Endodermal cell (in vitro differentiated cells): ENCODE measurements at places on chromosomes 7 and 10. TPM values are rescaled to one million over a fixed set of nuclear protein-coding genes. Genes with fewer than 3 reads are reported as not detected.

MPLKIP gene
- total RNA-seq: 32.6 to 53.5 TPM (median 49.1 TPM) in 3 replicates

LRRC18 gene
- total RNA-seq: not detected in 3 replicates

GRCh38 chr7:104175361-104175984 is 32.3 kb downstream of the ORC5 start:
- no peak for DNase-seq

GRCh38 chr7:128303643-128304042 is 40.1 kb downstream of the RBM28 start:
- DNase-seq: no peak

DNA sequence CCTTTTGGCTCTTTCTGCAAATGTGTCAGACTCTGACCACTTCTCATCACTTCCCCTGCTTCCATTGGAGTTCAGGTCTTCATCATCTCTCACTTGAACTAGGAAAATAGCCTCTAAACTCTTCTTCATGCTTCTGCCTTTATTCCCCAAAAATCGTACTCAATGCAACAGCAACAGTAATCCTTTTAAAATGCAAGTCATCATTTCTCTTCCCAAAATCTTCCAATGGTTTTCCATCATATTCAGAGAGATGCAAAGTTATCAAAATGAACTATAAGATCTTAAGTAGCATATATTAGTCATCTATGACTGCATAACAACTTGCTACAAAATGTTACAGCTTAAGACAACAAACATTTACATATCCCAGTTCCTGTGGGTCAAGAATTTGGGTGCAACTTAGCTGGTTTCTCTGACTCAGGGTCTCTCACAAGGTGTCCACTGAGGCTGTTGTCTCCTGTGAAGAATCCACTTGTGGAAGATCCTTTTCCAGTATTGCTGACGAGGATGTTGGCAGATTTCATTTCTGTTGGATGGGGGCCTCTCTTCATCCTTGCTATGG is 31.0 kb upstream of the ETV1 start:
- no peak for DNase-seq

DNA sequence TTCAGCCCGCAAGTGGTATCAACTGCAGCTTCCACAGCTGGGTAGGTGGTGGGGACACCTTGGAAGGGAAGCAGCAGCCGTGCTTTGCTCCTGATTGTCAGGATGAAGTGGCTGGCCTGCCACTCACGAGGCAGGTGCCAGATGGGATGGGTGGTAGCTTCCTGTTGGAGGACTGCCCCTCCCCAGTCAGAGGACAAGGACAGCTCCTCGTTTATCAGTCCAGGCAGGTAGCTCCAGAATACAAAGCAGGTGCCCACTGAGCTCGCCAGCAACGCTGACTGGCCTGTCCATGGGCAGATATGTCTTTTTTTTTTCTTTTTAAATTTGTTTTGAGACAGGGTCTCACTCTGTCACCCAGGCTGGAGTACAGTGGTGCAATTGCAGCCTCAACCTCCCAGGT is 431.3 kb downstream of the GALNT17 start:
- no peak for DNase-seq

DNA sequence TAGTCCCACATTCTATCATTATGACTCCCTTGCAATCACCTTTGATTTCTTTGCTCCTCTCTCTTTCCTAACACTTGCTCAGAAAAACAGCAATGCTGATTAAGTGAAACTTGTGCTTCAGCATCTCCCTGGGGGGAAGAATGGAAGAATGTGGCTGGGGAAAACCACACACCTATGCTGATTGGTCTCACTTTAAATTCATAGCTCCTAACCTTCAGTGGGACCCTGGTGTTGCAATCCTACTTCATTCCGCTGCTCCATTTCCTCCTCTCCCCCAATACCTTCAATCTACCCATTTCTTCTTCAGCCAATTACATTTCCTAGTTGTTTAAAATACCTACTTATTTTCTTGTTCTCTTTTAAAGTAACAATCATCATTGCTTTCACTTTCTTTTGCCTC is 1166.7 kb upstream of the C7orf33 start:
- DNase-seq: no peak

GRCh38 chr10:12844811-12845483 is 156.6 kb downstream of the CCDC3 start:
- DNase-seq: no peak
